Spleen (tissue), 13 donors: ENCODE measurements at places on chromosomes 5 and 9. TPM values are rescaled to one million over a fixed set of nuclear protein-coding genes. Genes with fewer than 3 reads are reported as not detected.

The LHFPL2 gene
- 9.0 TPM for total RNA-seq

The MCIDAS gene
- total RNA-seq = not detected

The ELOVL7 gene
- 2.0 TPM for total RNA-seq

The PCDHB3 gene
- 0.97 TPM for total RNA-seq

The HSPB3 gene
- not detected for total RNA-seq
